ENCODE measurements at places on chromosomes 12 and 14.

DNA sequence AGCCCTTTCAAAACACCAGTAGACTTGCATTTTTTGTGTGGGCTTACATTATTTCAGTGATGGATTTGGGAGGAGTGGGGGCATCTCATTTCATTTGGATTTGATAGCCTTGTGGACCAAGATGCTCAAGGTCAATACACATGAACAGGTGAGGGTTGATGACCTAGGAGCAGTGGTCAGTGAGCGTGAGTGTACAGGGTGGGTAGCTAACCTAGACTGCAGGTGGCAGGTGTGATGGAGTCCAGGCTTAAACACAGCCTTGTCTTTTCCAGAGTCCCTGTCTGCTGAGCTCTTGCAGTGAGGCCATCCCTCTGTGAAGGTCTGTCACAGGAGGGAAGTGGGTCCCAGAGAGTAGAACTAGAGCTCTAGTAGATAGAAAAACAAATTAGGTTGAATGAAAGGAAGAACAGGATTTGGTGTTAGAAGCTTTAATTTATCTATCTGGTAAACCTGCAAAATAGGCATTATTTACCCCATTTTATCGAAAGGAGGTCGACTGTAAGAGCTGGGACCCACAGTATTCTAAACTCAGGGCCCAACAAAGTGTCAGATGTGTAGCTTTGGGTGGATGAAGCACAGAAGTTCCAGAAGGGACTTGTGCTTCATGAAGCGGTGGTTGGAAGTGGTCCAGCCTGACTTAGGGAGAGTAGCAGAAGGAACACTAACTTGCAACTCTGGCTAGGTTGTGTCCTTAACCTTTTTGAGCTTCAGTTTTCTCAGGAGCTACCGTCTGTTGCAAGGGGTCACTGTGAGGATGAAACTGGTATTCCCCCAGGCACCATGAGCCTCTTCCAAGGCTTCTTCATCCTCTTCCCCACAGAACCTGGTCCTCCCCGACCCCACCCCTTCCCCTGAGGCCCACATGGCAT, 18.2 kb downstream of the RPS6KL1 start:
- DNase-seq = no peak

GRCh38 chr12:61009192-61009591, 1251.0 kb upstream of the USP15 start:
- DNase-seq = no peak

DNA sequence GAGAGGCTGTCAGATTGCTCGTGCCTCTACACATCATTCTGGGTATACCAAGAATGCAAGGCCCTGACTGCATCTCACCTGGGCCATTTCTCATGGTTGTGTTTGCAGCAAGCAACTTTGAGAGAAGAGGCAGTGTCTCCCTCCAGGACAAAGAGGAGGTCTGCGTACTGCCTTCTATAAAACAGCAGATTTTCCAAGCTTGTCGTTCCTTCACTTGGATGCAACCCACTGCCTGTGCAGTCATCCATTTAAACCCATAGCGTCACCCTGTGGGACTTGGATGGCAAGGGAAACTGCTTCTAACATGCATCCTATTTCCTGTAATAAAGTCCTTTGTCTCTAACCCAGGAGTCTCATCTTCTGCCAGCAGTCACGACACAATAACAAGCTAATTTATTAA, 1.3 kb downstream of the POMT2 start:
- DNase-seq = no peak

- DNase-seq = no peak
Observed at GRCh38 chr12:85693093-85693665, 143.0 kb downstream of the RASSF9 start.

DNA sequence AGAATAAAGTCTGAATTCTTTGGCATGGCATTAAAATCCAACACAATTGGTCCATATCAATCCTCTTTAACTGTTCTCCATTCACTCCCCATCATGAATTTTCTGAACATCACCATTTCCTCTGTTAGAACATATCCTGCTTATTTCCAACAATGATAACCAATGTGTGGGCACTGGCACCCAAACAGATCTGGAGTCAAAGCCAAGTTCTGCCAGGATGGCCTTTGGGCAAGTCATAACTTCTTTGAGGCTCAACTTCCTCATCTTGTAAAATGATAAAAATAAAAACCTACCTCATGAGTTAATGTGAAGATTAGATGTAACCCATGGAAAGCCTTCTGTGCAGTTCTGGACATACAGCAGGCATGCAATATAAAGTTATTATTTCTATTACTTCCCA, 12.5 kb downstream of the PAWR start:
- no peak for DNase-seq

GRCh38 chr14:34693228-34693939, 21.0 kb downstream of the CFL2 start:
- no peak for DNase-seq

GRCh38 chr12:46386360-46386867, 13.8 kb upstream of the SLC38A2 start:
- no peak for DNase-seq

DNA sequence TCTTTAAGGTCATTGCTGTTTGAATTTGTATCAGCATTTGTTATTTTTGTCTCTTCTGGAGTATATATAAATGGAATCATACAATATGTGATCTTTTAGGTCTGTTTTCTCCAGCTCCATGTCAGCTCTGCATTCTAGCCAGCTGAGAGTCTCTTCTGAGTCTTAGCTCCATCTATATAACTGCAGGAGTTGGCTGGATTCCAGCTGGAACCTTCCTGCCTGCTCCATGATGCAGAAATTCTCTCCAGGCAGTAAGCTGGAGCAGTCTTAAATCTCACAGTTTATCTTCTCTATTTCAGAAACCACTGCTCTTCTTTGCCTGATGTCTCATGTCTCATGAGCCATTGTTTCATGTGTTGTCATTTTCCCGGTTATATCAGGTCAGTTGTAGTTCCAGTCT, 827.6 kb downstream of the NRXN3 start:
- DNase-seq = no peak

- DNase-seq = no peak
Observed at GRCh38 chr12:92036771-92037453, 108.7 kb downstream of the BTG1 start.

DNA sequence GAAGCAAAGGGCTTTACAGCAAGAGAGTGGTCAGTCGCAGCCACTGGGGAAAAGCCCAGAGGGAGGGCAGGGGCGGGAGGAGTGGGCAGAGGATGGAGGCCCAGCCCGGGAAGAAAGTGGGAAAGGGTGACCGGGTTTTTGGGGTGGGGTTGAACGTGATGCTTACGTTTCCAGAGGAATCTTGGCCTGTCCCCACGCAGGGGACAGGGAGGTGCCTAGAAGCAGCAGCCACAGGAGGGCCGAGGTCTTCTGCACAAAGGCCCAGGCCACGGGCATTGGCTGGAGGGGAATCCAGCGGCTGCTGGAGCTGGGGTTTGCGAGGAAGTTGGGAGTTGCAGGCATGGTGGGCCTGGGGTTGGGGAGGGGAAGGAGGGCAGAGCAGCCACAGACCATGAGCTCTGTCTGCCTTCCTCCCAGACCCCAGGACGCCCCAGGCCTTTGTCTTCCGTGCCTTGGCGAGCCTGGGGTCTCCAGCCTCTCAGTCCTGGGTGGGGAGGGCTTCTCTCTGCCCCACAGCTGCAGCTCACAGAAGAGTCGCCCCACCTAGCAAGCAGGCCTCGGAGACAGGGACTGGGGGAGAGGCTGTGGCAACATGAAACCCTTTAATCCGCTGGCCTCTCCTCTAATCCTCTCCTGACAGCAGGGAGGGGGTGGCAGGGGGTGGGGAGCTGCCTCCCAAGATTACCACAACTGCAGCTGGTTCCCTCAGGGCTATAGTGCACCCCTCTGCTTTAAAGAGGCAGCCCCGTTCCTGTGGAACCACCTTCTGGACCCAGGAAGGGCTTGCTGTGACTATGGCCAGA, at the start of gene CACNA2D4:
Gene CACNA2D4 (minus strand): TSS at position 572 of the 803 bp plus-strand sequence. CDS start 179 bp downstream, at position 393.
- no peak for DNase-seq

DNA sequence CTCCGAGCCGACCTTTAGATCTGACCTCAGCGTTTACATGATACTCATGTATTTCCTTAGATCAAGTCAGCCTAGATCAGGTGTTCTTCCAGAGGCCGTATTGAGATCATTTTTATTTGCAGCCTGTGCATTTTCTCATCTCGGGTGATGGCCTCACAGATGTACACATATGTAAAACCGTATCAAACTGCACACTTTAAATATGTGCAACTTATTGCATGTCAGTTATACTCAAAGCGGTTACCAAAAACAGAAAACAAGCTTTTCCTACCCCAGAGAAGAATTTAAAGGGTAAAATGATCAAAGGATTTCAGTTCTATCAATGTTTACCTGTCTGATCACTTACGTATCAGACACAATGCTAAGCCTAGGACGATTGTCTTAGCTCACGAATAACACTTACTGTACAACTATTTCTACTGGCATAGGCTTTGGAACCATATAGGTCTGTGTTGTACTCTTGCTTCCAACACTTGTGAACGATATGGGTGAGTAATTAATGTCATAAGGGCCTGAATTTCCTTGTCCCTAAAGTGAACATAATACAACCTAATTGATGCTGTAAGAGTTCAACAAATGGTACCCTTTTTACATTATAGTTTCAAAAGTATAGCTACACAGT, 628 bp upstream of the LLPH start:
- no peak for DNase-seq

GRCh38 chr12:108373111-108373510, 34.0 kb upstream of the CMKLR1 start:
- DNase-seq = no peak

DNA sequence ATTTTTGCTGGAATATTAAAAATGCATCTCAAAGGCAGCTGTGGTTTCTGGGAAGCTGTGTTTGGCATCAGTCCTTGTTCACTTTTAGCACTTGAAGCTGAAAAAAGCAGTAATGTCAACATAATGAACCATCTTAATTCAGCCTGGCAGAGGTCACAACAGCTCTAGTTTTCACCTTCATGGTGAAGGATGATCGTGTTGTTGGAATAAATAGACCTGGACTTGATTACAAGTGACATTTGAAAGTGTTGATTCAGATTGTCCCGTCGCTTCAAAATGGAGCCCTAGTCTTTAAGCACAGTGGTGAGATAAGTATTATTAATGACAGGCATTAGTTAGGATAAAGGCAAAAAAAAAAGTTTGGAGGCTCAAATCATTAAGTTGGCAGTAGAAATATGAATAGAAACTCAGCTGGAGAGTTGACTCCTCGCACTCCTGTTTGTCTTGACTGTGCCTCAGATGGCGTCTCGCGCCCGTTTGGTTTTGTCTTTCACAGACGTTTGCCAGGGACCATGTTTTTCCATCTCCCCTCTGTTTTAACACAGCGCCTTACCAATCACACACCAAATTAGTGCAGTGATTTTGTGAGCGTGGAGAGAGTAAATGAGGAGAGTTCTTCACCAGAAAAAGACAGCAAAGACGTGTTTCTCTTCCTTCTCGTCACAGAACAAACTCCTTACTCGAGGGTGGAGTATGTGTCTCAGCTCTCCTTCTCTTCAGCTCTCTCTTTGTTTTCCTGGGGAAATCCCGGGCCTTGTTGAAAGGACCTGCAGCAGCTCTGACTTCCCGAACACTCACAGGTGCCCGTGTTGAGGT, 53.4 kb upstream of the MMP17 start:
- DNase-seq = no peak

- DNase-seq = no peak
Observed at GRCh38 chr14:34843011-34843554, 32.1 kb downstream of the BAZ1A start.

DNA sequence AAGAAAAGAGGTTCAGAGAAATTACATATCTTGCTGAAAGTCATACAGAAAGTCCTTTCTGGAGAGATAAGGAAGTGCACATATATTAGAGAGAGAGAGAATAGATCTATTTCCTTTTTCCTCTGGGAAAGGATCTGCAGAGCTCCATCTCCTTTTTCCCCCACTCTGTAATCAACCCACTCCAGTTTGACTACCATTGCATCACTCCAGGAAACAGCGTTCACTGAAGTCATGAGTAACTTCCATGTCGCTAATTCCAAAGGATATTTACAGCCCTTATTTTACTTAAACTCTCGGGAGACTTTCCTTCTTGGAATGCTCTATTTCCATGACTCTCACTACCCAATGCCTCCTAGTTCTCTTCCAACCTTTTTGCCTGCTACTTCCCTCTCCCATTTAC, 72.5 kb upstream of the PARP11 start:
- no peak for DNase-seq

- no peak for DNase-seq
Observed at GRCh38 chr12:12786351-12786705, 869 bp downstream of the APOLD1 start.

- DNase-seq = no peak
Observed at GRCh38 chr12:51472984-51473383, 48.4 kb downstream of the SLC4A8 start.

- DNase-seq = no peak
Observed at GRCh38 chr12:49552014-49552413, 13.2 kb downstream of the KCNH3 start.

DNA sequence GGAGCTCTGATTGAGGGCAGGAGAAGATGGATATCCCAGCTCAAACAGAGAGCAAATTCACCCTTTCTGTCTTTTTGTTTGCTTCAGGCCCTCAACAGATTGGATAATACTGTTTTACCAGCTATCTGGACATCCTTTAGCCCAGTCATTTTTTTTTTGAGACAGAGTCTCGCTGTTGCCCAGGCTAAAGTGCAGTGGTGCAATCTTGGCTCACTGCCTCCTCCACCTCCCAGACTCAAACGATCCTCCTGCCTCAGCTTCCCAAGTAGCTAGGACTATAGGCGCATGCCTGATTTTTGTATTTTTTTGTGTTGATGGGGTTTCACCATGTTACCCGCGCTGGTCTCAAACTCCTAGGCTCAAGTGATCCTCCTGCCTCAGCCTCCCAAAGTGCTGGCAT, 40.8 kb downstream of the ARF6 start:
- no peak for DNase-seq

DNA sequence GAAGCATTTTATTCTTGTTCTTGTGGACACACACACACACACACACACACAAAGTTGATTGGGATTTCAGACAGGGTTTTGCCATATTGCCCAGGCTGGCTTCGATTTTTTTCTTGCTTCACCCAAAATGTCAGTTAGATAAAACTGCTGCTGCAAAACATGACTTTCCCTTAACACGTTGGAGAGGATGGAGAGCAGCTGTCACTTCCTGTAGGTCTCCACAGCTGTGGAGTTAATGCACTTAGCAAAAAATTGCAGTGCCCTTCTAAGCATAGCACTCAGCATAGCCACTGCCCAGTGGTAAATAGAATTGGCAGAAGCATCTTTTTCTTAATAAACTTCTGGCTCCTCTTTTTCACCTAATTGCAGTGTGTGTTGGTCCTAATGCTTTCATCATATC, 54.5 kb downstream of the PDZRN4 start:
- DNase-seq = no peak

GRCh38 chr12:122563361-122563760, 36.3 kb downstream of the KNTC1 start:
- no peak for DNase-seq

DNA sequence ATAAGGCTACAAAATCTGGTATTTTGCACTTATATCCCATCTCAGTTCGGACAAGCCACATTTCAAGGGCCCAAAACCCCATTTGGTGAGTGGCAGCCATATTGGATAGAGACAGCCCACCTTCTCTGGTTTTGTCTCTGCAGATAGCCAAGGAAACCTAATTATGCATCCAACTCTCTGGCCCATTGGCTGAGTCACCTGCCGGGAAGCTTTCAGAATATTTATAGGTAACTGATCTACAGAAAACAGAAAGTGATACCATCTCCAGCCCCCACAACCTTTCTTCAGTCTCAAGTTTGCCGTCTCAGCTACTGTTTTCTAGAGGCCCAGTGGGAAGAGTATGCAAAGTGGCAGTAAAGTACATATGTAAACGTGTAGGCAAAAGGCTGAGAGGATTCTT, 33.7 kb upstream of the PPP1CC start:
- no peak for DNase-seq

- no peak for DNase-seq
Observed at GRCh38 chr12:109592905-109593272, 19.3 kb downstream of the MVK start.

GRCh38 chr14:90551070-90551704, 154.4 kb downstream of the CALM1 start:
- no peak for DNase-seq

- DNase-seq = no peak
Observed at GRCh38 chr12:127925971-127926370, 341.0 kb upstream of the TMEM132C start.
